ENCODE measurements at places on chromosomes 12 and 14.

GRCh38 chr12:112121780-112122565 lies 3.4 kb upstream of the TRAFD1 start:
- DNase-seq = peak; percentile 96
- H3K27ac ChIP-seq = peak overlapping the region; percentile 85
- no peaks in the 10 kb centered on the region for H3K4me1 ChIP-seq
- H3K36me3 ChIP-seq = no peaks in the 10 kb centered on the region

DNA sequence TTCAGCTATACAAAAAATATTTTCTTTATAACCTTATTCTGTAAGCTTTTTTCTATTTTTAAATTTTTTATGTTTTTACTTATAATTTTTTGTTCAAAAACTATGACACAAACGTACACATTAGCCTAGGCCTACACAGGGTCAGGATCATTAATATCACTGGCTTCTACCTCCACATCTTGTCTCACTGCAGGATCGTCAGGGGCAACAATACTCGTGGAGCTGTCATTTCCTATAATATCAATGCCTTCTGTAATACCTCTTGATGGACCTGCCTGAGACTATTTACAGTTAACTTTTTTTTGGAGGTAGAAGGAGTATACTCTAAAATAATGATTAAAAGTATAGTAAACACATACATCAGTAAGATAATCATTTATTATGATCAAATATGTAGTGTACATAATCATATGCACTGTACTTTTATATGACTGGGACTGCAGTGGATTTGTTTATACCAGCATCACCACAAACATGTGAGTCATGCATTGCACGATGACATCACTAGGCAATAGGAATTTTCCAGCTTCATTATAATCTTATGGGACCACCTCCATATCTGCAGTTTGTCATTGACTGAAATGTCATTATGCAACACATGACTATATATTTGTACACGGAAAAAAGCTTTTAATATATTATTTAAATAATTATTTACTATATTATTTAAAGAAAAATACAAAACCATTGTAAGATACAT lies 18.5 kb upstream of the PMCH start:
- H3K4me3 ChIP-seq = no peak overlapping the region
- DNase-seq = no peak
- H3K4me1 ChIP-seq = no peaks in the 10 kb centered on the region
- H3K36me3 ChIP-seq = no peaks in the 10 kb centered on the region
- no peaks in the 10 kb centered on the region for H3K27me3 ChIP-seq

DNA sequence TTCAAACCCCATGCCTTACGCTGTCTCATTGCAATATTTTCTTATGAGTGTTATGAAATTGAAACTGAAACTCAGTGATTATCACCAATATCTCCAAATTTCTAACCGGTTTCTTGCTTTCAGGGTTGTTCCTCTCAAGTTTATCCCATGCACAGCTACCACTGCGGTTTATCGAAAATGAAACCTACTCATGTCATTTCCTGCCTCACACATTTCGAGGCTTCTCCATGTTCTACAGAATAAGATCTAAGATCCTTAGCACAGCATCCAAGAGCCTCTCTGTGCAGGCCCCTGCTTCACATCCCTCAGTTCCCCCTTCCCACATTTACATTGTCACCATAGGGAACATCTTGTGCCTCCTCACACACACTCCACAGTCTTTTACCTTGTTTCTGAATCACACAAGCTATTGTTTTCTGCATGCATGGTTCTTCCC lies 45.5 kb upstream of the FAR2 start:
- no peak overlapping the region for H3K27ac ChIP-seq
- no peak for DNase-seq
- no peaks in the 10 kb centered on the region for H3K36me3 ChIP-seq
- H3K4me3 ChIP-seq = no peak overlapping the region

- H3K27me3 ChIP-seq = no peaks in the 10 kb centered on the region
- peaks cover 5% of the 10 kb centered on the region for H3K4me1 ChIP-seq
- H3K4me3 ChIP-seq = no peak overlapping the region
- no peaks in the 10 kb centered on the region for H3K36me3 ChIP-seq
These were observed 136.7 kb upstream of the LRIG3 start for GRCh38 chr12:59056966-59057365.

- H3K4me1 ChIP-seq = peaks cover 34% of the 10 kb centered on the region
- H3K36me3 ChIP-seq = no peaks in the 10 kb centered on the region
- H3K27me3 ChIP-seq = no peaks in the 10 kb centered on the region
- DNase-seq = peak; percentile 91
- H3K27ac ChIP-seq = peak within 1 kb of the TSS; percentile 83
- H3K4me3 ChIP-seq = peak within 1 kb of the TSS; percentile 45
These were observed at the start of gene BDKRB2 for GRCh38 chr14:96204151-96205058. Gene BDKRB2, plus strand, starts transcription at chr14:96204839. Its CDS starts 32,269 bp downstream, at chr14:96237108.

- peak overlapping the region; percentile 35 for H3K4me3 ChIP-seq
- H3K36me3 ChIP-seq = no peaks in the 10 kb centered on the region
- DNase-seq = peak; percentile 82
- peaks cover 35% of the 10 kb centered on the region for H3K4me1 ChIP-seq
These were observed 576 bp downstream of the SYNE3 start for GRCh38 chr14:95515596-95516552.

- H3K36me3 ChIP-seq = no peaks in the 10 kb centered on the region
- H3K4me3 ChIP-seq = no peak overlapping the region
- DNase-seq = no peak
These were observed 54.4 kb downstream of the SLC38A4 start for GRCh38 chr12:46771268-46771827.

DNA sequence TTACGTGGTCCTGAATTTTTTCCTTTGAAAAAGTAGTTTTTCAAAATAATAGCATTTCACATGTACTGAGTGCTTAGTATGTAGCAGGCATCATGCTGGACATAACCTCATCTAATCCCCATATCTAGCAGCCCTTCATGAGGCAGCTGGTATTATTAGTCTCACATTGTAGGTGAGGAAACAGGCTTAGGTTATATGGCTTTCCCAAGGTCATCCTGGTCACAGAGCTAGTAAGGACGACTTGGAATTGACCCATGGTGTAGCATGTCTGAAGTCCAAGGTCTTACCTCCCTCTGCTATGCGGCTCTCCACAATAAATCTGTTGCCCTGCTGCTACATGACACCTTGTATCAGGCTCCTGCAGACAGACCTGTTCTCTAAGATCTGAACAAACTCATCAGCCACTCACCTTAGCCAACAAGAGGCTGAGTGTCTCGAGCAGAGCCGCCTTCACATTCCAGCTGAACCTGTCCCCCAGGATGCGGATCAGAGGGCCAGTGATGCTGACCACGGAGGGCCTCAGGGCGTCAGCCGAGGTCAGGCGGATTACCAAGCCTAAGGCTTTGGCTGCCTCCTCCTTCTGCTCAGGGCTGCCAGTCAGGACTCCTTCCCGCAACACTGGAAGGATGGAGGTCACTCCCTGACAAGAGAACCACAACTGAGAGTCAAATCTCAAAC lies 19.7 kb upstream of the RAB35 start:
- peaks cover 100% of the 10 kb centered on the region for H3K36me3 ChIP-seq
- H3K27ac ChIP-seq = no peak overlapping the region
- H3K4me3 ChIP-seq = no peak overlapping the region
- no peaks in the 10 kb centered on the region for H3K27me3 ChIP-seq
- DNase-seq = no peak

DNA sequence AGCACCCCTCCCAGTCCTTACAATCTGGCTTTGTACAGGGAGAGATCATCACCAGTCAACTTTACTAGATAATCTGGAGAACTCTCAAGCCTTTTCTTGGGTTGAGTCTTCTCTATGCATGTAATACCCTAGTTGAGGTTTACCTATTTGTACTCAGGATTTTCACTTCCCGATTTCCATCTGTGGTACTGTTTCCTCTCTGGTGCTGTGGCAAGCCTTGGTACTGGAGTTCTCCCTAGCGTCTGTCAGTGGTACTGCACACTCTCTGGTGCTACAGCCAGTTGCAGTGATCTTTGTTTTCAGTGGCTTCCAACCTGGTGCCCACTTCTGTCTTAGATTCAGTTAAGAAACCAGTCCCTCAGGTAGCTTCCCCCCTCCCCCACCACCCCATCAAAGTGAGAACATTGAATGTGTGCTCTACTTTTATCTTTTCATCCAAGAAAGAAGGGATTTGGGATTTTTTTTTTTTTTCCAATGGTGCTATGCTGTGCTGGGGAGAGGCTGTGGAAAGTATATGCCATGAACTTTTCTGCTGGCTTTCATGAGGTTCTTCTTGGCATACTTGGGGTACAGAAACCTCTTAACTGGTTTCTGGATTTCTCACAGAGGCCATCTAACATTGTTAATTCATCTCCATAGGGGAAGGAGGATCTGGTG lies 69.4 kb upstream of the EVL start:
- DNase-seq = peak; percentile 71
- H3K27ac ChIP-seq = no peak overlapping the region
- H3K4me1 ChIP-seq = no peaks in the 10 kb centered on the region
- H3K36me3 ChIP-seq = no peaks in the 10 kb centered on the region
- H3K27me3 ChIP-seq = no peaks in the 10 kb centered on the region
- no peak overlapping the region for H3K4me3 ChIP-seq

DNA sequence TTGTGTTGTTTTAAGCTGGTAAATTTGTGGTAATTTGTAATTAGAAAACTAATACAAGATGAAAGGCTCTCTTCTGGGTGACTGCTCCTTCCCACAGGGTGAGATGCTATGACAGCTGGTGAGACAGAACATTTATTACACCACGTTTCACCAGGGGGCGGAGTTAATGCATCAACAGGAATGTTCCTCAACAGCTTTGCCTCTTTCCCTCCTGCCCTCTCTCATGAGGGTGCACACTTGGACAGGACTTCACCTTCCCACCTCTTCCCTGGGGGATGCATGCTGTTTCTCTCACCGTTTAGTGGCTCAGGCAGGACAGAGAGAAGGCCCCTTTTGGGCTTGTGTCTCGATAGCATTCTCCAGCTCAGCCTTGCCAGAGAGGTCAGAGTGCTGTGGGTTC lies 13.4 kb upstream of the PPP1R1A start:
- H3K36me3 ChIP-seq = no peaks in the 10 kb centered on the region
- H3K4me1 ChIP-seq = no peaks in the 10 kb centered on the region
- H3K27ac ChIP-seq = no peak overlapping the region
- no peak overlapping the region for H3K4me3 ChIP-seq
- H3K27me3 ChIP-seq = no peaks in the 10 kb centered on the region

GRCh38 chr14:49464885-49465284 lies 121.3 kb downstream of the RPS29 start:
- H3K36me3 ChIP-seq = no peaks in the 10 kb centered on the region
- no peak overlapping the region for H3K4me3 ChIP-seq
- H3K27me3 ChIP-seq = no peaks in the 10 kb centered on the region
- no peak overlapping the region for H3K27ac ChIP-seq

DNA sequence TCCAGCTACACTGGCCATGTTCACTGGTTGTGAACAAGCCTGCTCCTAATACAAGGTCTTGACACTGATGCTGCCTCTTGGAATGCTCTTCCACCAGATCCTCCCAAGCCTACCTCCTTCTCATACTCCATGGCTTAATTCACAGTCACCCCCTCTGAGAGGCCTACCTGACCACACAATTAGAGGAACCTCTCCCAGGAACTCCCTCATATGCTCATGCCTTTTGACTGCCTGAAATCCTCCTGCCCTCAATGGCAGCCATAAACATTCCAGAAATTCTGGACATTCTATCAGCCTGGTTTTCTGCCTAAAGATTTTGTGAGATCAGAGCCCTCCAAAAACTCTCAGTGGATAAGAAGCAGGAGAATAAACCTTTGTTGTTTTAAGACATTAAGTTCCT lies 340.2 kb downstream of the C12orf75 start:
- H3K4me3 ChIP-seq = no peak overlapping the region
- no peaks in the 10 kb centered on the region for H3K27me3 ChIP-seq
- peaks cover 21% of the 10 kb centered on the region for H3K4me1 ChIP-seq
- DNase-seq = no peak

- DNase-seq = no peak
- no peak overlapping the region for H3K4me3 ChIP-seq
- no peaks in the 10 kb centered on the region for H3K27me3 ChIP-seq
- no peaks in the 10 kb centered on the region for H3K4me1 ChIP-seq
These were observed 8.9 kb upstream of the AMN1 start for GRCh38 chr12:31737763-31738162.

GRCh38 chr12:127667131-127667685 lies 599.8 kb upstream of the TMEM132C start:
- no peak for DNase-seq
- H3K27me3 ChIP-seq = no peaks in the 10 kb centered on the region
- no peak overlapping the region for H3K27ac ChIP-seq
- no peaks in the 10 kb centered on the region for H3K36me3 ChIP-seq

GRCh38 chr12:103503546-103504480 lies 8.0 kb upstream of the C12orf42 start:
- H3K4me3 ChIP-seq = no peak overlapping the region
- DNase-seq = no peak
- no peaks in the 10 kb centered on the region for H3K27me3 ChIP-seq
- H3K4me1 ChIP-seq = no peaks in the 10 kb centered on the region
- no peaks in the 10 kb centered on the region for H3K36me3 ChIP-seq
- H3K27ac ChIP-seq = no peak overlapping the region

DNA sequence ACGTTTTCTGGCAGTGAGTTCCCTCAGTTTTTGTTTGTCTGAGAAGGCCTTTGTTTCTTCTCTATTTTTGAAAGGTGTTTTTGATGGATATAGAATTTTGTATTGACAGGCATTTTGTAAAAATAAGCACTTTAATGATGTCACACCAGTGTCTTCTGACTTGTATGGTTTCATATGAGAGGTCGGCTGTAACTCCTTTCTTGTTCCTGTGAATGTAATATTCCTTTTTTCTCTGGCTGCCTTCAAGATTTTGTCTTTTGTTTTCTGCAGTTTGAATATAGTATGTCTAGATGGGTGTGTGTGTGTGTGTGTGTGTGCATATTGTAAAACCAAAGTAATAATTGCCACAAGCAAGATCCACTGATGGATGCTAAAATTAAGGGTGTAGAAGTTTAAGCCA lies 67.8 kb upstream of the PSMC1 start:
- H3K4me3 ChIP-seq = no peak overlapping the region
- no peaks in the 10 kb centered on the region for H3K27me3 ChIP-seq
- no peaks in the 10 kb centered on the region for H3K36me3 ChIP-seq
- no peaks in the 10 kb centered on the region for H3K4me1 ChIP-seq
- DNase-seq = no peak
- no peak overlapping the region for H3K27ac ChIP-seq

- no peak overlapping the region for H3K4me3 ChIP-seq
- no peaks in the 10 kb centered on the region for H3K4me1 ChIP-seq
- H3K27ac ChIP-seq = no peak overlapping the region
- no peaks in the 10 kb centered on the region for H3K36me3 ChIP-seq
- DNase-seq = peak; percentile 48
- H3K27me3 ChIP-seq = no peaks in the 10 kb centered on the region
These were observed 46.1 kb downstream of the BEGAIN start for GRCh38 chr14:100540926-100541620.

GRCh38 chr14:57970594-57970993 lies 104.7 kb upstream of the SLC35F4 start:
- no peaks in the 10 kb centered on the region for H3K4me1 ChIP-seq
- DNase-seq = no peak
- H3K27ac ChIP-seq = no peak overlapping the region
- H3K27me3 ChIP-seq = no peaks in the 10 kb centered on the region
- H3K36me3 ChIP-seq = no peaks in the 10 kb centered on the region

GRCh38 chr12:5452569-5452968 lies 20.7 kb downstream of the NTF3 start:
- H3K36me3 ChIP-seq = no peaks in the 10 kb centered on the region
- H3K4me3 ChIP-seq = no peak overlapping the region
- H3K27me3 ChIP-seq = no peaks in the 10 kb centered on the region
- H3K27ac ChIP-seq = no peak overlapping the region
- DNase-seq = no peak
- no peaks in the 10 kb centered on the region for H3K4me1 ChIP-seq
